ENCODE measurements at places on chromosomes 5 and 9.
A peak's percentile ranks its signal among the peaks of the same experiment; 100 is the strongest.

DNA sequence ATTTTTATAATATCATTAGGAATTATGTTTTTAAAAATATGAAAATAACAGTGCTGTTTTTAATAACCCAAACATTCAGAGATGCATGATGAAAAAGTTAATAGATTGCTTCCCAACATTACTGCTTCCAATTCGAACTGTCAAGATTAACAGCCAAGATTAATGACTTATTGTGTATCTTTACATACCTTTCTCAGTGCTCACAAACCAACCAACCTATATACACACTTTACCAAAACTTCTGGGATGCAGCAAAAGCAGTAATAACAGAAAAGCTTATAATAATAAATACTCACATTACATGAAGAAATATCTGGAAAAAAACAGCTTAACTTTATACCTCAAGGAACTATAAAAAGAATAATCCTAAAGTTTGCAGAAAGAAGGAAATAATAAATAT lies 82.1 kb downstream of the TMEM232 start:
- DNase-seq: no peak

- no peak for DNase-seq
These were observed 240.7 kb upstream of the CLINT1 start for GRCh38 chr5:158099571-158100105.

GRCh38 chr5:177404641-177405179 lies 4.2 kb upstream of the PFN3 start:
- DNase-seq: no peak

- peak; percentile 67 for DNase-seq
These were observed 930 bp downstream of the SARDH start for GRCh38 chr9:133737071-133737773.

DNA sequence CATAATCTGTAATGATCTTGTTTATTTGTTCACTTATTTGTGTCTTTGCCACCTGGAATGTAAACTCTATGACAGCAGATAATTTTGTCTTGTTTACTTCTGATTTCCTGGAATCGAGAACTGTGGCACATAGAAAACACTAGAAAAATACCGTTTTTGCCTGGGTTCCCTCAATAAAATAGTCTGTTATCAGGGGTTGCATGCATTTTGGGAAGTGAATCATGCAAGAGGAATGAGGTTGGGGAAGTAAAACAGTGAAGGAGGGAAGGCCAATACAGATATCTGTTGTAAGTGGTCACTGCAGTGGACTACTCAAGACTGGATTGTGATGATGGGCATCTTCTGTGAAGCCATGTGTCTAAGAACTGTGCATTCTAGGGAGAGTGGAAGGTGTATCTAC lies 45.2 kb upstream of the IL6ST start:
- DNase-seq: no peak

GRCh38 chr9:124283228-124283814 lies 25.6 kb downstream of the NEK6 start:
- no peak for DNase-seq

DNA sequence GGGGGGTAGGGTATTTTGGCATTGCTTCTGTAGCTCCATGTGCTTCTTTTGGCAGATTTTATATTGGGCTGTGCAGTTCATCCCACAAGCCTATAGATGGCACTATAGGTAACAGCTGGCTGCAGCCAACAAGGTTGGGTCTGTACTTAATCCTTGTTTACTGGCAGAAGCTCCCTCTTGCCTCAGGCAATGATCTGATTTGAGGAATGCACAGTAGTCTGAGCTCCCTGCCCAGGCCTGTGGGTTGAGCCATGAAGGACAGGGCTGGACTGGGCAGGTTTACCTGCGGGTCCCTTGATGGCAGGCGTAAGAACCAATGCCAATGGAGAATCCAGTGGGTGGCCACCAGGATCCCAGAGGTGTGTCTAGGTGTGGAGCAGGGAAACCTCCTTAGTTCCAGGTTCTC lies 11.7 kb upstream of the OR1J2 start:
- DNase-seq: peak; percentile 6

DNA sequence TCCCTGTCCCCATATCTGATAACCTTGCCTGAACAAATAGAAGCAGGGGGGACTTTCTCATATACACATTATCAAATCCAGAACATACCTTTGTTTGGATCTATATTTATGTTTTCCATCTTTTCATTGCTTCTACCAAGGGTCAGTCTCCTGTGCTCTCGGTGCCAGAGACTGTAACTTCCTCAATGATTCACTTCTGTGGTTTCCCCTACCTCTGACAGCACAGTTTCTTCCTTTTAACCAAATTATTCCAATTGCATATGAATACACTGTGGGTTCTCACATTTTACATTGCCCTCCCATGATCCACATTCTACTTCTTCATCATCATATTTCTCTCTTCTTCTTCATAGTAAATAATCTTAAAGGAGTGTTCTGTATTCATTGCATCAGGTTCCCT lies 32.2 kb downstream of the NMUR2 start:
- no peak for DNase-seq

- no peak for DNase-seq
These were observed 4.5 kb downstream of the CEMIP2 start for GRCh38 chr9:71763832-71764231.

DNA sequence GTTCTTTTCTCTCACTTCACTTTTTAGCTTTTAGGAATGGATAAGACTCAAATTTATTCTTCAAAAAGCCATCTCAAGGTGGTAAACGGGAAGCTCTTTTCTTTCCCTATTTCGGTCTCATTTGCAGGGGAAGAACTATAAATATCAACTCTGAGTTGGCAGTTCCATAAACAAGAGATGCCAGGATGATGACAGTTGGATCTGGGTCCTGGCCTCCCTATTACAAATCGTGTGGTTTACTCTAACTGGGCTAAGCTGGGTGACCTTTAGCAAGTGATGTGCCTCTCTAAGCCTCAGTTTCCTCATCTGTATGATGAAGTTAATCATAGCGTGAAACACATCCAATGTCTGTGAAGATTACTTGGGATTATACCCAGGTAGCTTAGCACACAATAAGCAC lies 44.2 kb downstream of the TLE4 start:
- DNase-seq: no peak

DNA sequence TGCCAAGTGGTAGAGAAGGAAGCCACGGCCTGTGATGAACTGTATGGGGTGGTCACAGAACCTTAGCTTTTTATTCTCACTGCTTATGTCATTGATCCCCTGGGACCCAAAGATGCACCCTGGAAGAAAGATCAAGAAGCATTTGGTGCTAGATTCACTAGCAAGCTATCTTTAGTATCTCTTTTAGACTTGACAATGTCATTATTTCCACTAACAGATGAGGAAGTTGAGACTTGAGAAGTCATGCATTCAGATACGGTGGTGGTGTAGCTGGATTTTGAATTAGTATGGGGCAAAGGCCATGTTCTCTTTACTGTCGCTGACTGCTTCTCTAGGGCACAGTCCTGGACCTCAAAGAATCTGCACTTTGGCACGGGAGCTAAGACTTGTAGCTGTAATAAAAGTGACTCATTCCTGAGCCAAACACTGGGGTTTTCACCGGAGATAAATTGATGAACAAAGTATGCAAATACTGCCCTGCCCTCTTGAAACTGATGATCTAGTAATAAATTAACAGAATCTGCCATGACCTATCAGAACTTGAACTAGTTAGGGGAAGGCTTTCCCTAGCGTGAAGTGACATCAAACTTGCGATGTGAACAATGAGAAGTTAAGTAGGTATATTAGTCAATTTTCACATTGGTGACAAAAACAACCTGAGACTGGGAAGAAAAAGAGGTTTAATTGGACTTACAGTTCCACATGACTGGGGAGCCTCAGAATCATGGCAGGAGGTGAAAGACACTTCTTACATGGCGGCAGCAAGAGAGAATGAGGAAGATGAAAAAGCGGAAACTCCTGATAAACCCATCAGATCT lies 5.4 kb downstream of the GDA start:
- no peak for DNase-seq

GRCh38 chr9:15867334-15867733 lies 314.5 kb downstream of the CCDC171 start:
- no peak for DNase-seq

DNA sequence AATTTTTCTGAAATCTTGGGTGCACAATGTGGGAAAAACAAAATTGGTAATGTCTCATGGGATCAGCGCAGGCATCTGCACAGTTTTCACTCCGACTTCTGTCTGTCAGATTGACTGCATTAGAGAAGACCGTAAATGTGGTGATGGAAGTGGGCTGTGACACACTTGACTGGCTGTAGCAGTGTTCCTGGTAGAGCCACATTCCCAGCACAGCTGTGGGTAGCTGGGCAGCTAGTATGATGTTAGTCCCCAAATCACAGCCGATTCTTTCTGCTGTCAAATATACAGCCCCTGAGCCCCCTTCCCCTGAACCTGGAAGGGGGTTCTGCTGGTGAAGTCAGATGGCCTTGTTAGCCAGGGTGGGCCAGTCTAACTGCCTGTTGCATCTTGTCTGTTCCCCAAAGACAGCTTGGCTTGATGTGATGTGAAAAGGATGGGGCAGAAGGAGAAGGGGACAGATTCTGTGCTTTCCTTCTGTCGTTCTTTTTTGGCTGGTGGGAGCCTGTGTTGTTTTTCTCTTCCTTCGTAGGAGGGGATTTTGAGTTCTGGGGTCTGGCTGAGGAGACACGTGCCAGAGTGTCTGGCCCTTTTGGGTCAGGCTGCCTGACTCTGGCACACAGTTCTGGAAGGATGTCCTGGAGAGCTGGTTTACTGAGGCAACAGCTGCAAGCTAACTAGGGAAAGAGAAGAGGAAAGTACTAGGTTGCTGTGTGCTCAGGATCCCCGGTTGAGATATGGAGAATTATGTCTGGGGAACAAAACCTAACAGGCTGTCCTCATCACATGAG lies 66.4 kb upstream of the SPRY4 start:
- no peak for DNase-seq

- no peak for DNase-seq
These were observed 1863.4 kb downstream of the EFNA5 start for GRCh38 chr5:105807290-105807689.

DNA sequence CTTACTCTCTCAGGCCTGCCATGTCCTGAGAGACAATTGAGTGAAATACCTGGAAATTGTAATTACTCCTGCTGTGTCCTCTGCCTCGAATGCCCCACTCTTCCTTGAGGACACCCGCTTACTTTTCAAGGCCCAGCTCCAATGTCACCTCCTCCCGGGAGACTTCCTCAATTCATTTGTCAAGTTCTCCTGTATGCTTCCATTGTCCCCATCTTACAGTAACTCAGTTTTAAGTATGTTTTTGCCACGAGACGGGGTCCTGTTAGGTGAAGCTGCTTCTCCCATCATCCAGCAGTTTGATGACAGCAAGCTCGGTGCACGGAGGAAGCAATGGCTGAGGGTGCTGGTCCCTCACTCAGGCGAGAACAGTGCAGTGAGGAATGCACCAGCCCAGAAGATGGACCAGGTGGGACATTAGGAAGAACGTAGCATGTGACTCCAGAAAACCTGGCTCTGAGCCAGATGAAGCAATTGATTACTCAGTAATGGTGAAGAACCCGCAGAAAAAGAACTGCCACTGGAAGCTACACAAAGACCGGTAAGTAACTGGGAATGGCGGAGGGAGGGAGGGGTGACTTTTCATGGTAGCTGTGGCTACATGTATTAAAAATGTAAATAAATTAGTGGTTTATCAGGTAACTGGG lies 274.8 kb downstream of the DENND1A start:
- no peak for DNase-seq

DNA sequence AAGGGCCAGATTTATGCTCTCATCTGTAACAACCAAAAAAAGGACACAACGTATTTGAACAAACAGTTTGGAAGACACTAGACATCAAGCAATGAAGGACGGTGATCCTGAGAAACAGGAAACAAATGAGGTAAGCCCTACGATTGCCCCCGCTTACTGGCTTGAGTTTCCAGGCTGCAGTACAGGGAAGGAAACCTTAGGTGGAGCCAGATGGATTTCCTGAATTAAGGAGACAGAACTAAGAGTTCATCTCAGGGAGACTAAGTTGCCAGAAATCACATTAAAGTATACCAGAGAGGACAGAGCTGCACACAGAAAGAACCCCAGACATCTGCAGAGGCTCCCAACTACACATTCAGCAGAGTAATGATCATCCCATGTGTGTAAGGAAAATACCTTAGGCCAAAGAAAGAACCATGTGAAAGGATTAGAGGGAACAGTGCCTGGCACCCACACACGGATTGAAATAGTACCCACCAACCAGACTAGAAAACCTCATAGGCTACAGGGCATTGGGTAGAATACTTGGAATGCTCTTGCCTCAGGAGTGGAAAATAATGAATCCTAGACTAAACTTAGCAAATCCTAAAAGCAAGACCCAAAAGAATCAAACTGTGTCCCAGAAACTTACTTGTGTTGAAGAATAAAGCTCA lies 99.3 kb upstream of the NIPBL start:
- DNase-seq: peak; percentile 2

DNA sequence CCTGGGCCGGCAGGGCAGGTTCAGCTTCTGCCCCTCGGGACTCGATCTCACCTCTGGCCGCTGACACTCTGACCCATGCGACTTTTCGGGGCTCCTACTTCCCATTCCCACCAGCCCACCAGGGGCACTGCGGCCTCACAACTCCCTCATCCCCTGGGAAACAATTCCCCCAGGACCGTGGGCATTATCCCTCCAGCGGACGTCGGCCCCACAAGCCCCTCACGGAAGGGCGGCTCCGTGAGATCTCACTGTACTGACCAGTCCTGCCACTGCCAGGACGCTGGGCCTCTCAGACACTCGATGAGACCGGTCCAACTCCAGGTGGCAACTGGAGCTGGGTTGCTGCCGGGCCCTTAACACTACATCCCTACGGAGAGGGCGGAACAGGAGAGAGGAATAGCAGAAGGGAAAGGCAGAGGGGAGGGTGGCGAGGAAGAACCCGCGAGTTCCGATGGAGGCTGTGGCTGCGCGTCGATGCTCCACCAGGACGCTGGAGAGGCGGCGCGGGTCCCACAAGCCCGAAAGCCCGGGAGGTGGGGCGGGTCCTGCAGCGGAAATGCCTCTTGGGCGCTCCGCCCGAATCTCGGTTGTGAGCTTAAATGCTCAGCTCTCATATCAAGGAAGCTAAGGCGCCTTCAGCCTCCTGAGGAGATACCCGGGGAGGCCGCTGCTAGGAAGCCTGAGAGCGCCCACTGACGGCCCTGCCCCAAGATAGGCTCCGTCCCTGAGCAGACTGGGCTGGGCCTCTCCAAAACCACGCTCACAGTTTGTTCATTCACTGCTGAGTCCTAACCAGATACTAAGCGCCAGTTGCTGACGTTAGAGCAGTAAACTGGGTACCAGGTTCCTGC lies 36.3 kb downstream of the VCP start:
- DNase-seq: no peak

DNA sequence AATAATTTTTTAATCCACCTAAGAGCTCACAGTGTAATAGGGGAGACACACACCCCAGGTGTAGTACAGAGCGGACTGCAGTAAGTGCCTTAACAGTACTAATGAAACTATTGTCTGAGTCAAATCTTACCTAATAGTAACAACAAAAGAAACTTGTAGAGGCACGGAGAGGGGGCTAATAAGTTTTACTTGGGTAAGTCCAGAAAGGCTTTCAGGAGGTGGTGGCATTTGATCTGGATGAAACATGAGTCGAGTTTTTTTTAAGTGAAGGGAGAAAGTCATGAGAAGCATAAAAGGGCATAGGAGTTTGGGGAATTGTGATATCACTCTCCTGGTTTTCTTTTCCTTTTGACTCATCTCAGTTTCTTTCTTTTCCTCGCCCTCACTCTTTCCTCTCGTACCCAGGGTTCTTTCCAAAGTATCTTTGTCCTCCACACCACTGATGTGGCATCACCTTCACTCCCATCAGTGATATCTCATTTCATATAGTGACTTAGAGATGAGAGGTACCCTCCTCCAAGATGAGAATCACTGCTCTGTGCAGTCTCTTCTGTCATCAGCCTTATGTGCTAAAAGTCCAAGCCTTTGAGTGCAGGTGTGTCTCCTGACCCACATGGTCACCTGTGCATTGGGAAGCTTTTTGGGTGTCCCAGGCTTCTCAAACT lies 2.0 kb downstream of the CTNNA1 start:
- DNase-seq: no peak

- DNase-seq: no peak
These were observed 23.7 kb upstream of the FAM120A start for GRCh38 chr9:93427655-93428379.
